Stimulated activated CD4-positive, alpha-beta T cell treated with anti-CD3 and anti-CD28 coated beads, Interleukin-12 subunit alpha, Interleukin-12 subunit beta, amount 100 ng/mL, for 48 hours (primary cell): ENCODE measurements at places on chromosomes 2 and 18.

- DNase-seq: no peak
Measured at GRCh38 chr2:70403267-70404053, 101.6 kb upstream of the FAM136A start.

DNA sequence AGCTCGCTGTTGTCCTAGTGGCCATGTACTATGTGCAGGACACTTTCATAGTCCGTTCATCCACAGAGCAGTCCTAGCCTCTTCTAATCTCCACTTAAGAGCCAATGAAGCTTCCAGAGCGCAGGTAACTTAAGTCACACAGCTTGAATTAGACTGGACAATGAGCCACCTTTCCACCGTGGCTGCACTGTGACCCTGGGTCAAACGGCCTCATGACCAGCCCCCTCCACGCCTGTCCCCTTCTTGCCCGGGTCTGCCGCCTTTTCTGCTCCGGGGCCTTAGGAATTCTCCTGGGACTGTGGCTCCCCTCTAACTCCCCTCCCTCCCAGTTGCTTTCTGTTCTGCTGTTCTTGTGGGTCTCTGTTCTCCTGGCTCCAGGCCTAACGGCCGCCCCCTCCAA is 8.4 kb upstream of the PRKCE start:
- no peak for DNase-seq

DNA sequence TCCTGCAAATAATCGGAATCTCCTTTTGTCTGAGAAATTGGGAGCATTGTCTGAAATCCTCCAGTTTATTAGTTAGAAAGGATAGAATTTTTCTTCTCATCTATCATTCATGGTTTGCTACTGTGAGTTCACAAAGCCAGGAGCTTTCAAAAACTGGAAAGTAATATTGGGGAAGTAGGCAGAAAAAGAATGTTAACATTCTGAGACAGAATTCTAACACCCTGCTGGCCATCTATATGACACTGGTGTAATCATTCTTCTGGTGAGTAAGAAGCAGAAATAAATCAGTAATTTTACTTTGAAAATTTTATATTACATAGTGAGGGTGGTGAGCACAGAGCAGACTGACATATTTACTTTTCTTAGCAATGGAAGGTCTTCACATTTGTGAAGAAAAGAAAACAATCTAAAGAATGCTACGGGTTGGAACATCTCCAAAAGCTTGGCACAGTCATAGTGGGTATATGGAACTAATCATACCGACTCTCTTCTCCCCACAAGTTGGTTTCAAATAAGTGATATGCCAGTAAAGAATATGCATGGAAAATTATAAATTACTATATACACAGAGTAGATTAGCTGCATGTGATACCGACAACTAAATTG is 344.9 kb downstream of the LPIN1 start:
- no peak for DNase-seq

DNA sequence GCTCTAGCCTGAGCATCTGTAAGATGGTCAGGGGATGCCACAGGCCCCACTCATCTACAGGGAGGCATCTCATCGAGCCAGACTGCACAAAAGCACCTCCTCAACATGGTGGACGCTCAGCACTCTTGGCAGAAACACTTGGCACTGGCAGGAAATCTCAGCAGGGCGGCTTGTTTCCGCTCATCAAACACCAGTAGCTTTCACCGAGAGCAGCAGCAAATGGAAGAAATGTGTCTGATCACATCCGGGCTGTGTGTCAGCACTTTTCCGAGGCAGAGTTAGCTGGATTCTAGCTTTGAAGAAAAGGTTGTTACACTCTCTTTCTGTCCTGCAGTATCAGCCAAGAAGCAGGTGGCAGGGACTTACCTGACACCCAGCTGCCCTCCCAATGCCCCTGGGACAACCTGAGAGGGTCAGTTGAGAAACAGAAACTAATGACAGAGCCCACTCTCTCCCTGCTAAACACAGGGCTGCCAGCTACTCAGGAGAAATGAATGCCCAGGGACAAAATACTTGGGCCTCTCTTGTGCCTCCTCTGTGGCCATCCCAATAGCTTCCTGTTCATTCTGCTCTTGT is 68.9 kb upstream of the FZD7 start:
- DNase-seq: no peak

DNA sequence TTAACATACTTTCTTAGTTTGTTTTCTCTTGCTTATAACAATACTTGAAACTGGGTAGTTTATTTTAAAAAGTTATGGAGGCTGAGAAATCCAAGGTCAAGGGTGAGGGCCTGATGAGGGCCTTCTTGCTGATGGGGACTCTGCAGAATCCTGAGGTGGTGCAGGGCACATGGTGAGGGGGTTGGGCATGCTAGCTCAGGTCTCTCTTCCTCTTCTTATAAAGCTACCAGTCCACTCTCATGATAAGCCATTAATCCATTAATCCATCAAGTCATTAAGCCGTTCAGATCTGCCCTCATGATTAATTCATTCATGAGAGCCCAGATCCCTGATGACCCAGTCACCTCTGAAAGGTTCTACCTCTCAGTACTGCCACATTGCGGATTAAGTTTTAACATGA is 21.4 kb downstream of the ALMS1 start:
- DNase-seq: no peak

GRCh38 chr2:223601932-223602666 is at the start of gene SCG2:
TSS of gene SCG2 (minus strand) at chr2:223602361. CDS start at chr2:223599282, 3,079 bp downstream.
- DNase-seq: peak; percentile 1

- DNase-seq: no peak
Measured at GRCh38 chr2:68834737-68835376, 36.3 kb downstream of the BMP10 start.

DNA sequence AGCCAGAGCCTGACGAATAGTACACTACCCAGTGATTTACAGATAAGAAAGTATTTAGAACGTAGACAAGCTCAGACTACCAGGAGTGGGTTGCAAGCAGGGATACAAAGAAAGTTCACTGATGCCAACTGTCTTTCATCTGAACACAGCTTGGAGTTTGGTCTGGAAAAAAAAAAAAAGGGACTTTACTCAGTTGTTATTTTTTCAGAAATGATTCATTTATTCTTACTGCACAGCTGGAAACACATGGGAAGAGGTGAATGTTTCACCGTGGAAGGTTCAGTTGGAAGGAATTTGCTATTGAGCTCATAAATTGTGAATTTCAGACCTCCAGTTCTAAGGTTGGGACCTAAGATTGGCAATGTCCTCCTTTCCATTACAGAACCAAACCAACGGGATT is 259.7 kb downstream of the ETAA1 start:
- DNase-seq: no peak

- no peak for DNase-seq
Measured at GRCh38 chr2:155733091-155733853, 599.2 kb downstream of the NR4A2 start.

DNA sequence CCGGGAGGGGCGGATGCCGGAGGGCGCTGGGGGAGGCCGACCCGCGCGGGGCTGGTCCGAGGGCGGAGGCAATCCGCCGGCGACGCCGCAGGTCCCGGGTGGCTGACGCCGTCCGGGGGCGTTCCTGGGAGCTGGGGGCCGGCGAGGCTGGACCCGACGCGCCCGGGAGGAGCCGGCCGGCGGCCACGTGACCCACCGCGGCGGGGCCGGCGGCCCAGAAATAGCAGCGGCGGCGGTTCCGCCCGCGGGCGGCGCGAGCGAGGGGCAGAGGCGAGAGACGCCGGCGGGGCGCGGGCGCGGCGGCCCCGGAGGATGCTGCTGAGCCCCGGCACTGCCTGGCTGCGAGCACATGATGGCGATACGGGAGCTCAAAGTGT is at the start of gene RAB31:
Gene RAB31, plus strand, starts transcription at position 245 of the 377 bp plus-strand sequence. Its CDS starts 105 bp downstream, at position 350.
- DNase-seq: no peak

DNA sequence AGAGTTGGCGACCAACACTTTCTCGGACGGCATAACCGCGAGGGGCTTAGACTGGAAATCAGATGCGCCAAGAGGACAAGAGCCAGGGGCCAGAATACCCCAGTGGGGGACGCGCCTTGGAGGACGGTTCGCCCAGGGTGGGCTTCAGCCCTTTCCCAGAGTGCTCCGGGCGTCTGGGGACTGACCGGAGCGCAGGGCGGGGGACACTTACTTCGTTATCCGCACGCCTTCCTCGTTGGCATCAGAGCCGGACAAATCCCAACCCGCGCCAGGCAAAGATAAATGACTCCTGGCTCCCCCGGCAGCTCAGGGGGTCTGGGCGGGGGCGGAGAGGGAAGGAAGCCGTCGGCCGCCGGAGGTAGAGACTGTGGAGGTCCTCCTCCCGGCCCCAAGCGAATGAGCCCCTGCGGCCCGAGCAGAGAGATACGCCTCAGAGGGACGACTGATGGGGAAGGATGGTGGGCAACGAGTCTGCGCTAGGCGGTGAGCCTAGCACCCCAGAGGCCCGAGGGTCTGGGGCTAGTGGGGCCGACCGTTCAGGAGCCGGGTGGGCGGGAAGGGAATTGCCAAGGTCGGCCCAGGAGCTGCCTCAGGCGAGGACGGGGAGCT is 4.7 kb upstream of the SATB2 start:
- DNase-seq: no peak

GRCh38 chr2:141767051-141767450 is 363.8 kb downstream of the LRP1B start:
- no peak for DNase-seq

DNA sequence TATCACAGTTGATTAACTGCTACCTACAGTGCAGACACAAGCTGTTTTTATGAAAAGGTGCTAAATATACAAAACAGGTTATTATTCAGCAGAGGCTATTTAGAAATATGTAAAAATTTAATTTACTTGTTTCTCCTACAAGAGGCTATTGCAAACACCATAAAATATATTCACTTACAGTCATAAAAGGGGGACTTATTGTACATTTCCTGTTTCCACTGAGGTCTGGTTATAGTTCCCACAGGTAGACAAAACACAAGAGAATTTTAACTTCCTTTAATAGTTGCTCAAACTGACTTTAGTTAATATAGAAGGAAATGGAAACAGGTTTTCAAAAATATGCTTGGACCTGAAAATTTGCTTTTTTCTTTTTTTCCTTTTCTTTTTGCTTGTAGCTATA is 40.0 kb upstream of the FRZB start:
- DNase-seq: no peak

DNA sequence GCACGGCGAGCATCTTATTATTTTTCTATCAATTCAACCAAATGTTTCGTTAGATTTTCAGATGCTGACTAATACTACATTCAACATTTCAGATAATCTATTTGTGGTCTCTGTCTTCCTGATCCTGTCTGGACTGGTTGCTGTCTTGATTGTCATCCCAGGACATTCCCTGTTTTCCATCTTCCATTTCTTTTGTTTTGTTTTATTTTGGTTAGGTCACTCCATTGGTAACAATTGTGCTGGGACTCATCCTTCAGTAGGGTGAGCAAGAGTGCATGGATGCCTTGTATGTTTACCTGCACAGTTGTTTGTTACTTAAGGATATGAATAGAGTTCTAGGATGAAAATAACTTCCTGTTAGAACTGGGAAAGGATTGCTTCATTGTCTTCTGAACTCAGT is 55.9 kb upstream of the ACYP2 start:
- no peak for DNase-seq

DNA sequence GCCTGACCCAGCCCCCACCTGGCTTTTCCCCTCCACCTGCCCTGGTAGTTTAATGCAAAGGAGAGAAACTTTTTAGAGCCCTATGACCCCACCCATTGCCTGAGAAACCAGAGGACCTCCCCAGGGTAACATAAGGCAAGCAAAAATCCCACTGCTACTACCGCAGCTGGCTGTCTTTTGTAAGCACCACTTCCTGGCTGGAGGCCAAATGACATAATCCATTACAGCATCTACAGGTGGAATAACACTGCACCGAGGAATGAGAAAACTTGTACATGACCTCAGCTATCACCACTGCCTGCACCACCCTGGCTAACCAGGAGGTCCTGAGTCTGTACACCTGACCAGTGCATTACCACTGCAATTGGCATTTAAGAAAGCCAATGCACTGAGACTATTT is 149.6 kb upstream of the GALNT5 start:
- DNase-seq: no peak

DNA sequence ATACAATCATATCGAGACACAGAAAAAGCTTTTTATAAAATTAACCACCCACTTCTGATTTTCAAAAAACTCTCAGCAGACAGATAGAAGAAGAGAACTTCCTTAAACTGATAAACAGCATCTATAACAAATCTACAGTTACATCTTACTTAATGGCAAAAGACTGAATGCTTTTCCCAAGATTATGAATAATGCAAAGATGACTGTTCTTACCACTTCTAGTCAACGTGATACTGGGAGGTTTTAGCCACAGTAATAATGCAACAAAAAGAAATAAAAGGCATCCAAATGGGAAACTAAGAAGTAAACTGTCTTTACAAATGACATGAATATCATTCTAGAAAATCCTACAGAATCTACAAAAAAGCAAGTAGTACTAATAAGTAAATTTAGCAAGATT is 58.0 kb upstream of the TMEM247 start:
- no peak for DNase-seq

DNA sequence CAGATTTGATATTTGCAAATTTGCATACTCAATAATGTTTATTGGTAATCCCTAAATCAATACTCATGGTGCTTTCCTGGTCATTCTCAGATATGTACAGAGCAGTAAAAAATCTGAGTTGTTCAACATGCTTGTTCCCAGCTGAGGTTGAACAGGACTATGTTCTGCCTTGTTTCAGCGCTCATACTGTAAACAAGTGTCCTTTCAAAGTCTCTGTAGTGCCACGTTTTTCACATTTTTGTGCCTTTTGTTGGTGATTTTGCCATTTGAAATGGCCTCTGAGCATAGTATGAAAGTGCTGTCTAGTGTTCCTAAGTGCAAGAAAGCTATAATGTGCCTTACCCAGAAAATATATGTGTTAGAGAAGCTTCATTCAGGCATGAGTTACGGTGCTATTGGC is 16.0 kb upstream of the GATA6 start:
- no peak for DNase-seq

DNA sequence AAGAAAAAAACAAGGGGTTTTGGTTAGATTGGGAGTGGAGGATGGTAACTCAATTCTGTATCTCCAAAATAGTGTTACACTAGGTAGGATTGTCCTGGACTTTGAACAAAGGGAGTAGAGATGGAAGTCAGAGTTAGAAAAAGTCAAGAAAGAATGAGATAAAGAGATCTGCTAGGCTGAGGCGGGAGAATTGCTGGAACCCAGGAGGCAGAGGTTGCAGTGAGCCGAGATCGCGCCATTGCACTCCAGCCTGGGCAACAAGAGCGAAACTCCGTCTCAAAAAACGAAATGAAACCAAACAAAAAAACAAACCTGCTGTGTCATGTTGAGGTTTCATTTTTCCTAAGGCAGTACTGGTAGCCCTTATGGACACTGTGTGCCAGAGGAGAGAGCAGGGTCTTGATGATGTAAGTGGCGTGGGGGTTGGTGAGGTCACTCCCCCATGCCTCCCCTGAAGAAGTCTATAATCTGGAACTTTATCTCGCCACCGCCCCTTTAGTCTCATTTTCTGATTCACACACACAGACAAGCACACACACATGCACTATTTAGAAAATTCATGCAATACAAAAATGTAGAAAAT is 10.5 kb downstream of the DRC1 start:
- no peak for DNase-seq

GRCh38 chr2:143975216-143975615 is 544.7 kb downstream of the ZEB2 start:
- DNase-seq: no peak

- DNase-seq: no peak
Measured at GRCh38 chr2:47833516-47833968, 50.6 kb downstream of the MSH6 start.
